ENCODE measurements at places on chromosomes 5 and 9. TPM values are rescaled to one million over a fixed set of nuclear protein-coding genes. Genes with fewer than 3 reads are reported as not detected.

Gene KCNN2
- not detected for total RNA-seq

Gene GRIN3A
- not detected for total RNA-seq

Gene WNT8A
- not detected for total RNA-seq

Gene CER1
- not detected for total RNA-seq

Gene ADAMTSL1
- total RNA-seq = not detected

Gene CDC20B
- total RNA-seq = not detected

Gene CHMP5
- total RNA-seq = 61.8 TPM

Gene FGFR4
- 78.1 TPM for total RNA-seq

Gene PPP3R2
- total RNA-seq = not detected

Gene CORO2A
- 5.7 TPM for total RNA-seq

Gene PCDHAC2
- total RNA-seq = 3.2 TPM

Gene EXOSC3
- 79.6 TPM for total RNA-seq

Gene EGFLAM
- total RNA-seq = not detected

Gene RPS23
- total RNA-seq = 2,206 TPM

Gene IL3
- total RNA-seq = not detected

Gene CDKN2B
- total RNA-seq = 9.8 TPM

Gene SOX30
- 0.27 TPM for total RNA-seq

Gene SURF1
- 71.7 TPM for total RNA-seq

Gene SPEF2
- 4.6 TPM for total RNA-seq

Gene ASPN
- total RNA-seq = not detected

Gene FYB1
- total RNA-seq = 0.42 TPM
